Activated CD4-positive, alpha-beta memory T cell treated with anti-CD3 and anti-CD28 coated beads, Interleukin-2, amount 10 ng/mL, durations not matched to agents 7 days and 5 days (primary cell): ENCODE measurements at places on chromosomes 7 and 10. TPM values are rescaled to one million over a fixed set of nuclear protein-coding genes. Genes with fewer than 3 reads are reported as not detected.

DNA sequence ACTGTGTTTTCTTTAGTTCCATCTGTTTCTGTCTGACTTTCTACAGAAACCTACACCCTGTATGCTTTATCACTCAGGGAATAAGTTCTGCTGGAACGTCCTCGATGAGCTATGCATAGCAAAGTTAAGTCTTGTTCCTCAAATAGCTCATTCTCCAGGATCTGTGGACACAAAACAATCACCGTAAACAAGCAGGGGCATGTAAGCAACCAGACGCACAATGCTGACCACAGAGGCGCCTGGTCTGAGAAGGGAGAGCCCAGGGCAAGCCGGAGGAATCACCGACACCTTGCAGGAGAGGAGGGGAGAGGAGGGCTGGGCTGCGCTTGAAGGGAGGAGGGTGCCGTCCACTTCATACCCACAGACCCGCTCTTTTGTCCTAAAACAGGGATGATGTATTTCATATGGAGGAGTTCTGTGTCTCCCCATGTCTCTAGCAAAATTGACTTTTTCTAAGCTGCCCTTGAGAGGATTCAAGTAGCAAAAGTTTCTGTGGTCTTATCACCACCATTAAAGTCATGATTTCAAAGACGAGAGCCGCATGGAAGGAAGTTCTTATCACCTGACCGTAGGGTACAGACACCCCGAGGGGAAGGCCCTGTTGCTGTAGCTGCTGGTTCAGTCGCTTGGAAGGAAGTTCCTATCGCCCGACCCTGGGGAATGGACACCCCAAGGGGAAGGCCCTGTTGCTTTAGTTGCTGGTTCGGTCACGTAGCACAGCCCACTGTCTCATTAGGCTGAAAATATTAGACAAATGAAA lies 14.3 kb downstream of the CALML3 start:
- DNase-seq = no peak
- peaks cover 2% of the 10 kb centered on the region for H3K36me3 ChIP-seq
- H3K4me3 ChIP-seq = no peak overlapping the region
- no peak overlapping the region for H3K27ac ChIP-seq

DNA sequence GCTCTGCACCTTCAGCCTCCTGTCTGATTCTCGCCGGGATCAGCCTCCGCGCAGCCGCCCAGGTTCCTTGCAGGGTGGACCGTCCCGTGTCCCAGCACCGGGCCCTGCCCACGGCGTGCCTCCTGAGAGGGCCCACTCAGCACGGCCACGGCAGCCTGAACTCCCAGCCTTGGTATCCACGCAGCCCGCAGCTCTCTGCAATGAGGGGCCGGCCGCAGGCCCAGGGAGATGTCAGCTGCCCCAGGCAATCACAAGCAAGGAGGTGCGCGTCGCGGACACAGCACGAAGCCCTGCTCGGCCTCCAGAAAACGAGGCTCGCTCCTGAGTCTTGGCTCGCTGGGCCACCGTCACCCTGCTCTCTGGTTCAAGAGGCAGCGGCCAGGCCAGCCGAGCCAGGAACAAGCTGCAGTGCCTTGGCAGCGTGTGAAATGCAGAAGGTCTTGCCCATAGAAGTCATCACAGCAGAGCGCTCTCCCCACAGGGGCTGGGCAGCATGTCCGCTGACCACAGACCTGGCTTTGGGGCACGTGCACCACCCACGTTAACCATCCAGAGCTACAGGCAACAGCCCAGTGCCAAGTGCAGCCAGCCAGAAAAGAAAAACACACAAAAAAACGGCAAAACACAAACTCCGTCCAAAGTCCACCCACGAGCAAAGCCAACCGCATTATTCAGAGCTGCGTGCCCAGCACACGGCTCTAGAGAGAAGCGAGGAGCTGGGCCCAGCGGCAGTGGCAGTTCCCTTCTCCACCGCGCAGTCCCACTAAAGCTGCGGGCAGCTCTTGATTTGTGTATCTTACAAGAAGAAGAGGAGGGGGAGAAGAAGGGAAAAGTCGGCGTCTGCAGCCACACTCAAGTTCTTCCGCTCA lies 13.9 kb downstream of the GPER1 start:
- H3K4me3 ChIP-seq = no peak overlapping the region
- peaks cover 28% of the 10 kb centered on the region for H3K4me1 ChIP-seq
- no peaks in the 10 kb centered on the region for H3K36me3 ChIP-seq
- H3K27me3 ChIP-seq = no peaks in the 10 kb centered on the region
- H3K27ac ChIP-seq = no peak overlapping the region
- no peak for DNase-seq

- H3K4me3 ChIP-seq = no peak overlapping the region
- peaks cover 25% of the 10 kb centered on the region for H3K27me3 ChIP-seq
- H3K4me1 ChIP-seq = peaks cover 6% of the 10 kb centered on the region
- H3K36me3 ChIP-seq = no peaks in the 10 kb centered on the region
- H3K27ac ChIP-seq = no peak overlapping the region
Observed at GRCh38 chr10:63866747-63867140, 345.5 kb downstream of the REEP3 start.

CCDC3 gene
- total RNA-seq = 0.23 TPM

DNA sequence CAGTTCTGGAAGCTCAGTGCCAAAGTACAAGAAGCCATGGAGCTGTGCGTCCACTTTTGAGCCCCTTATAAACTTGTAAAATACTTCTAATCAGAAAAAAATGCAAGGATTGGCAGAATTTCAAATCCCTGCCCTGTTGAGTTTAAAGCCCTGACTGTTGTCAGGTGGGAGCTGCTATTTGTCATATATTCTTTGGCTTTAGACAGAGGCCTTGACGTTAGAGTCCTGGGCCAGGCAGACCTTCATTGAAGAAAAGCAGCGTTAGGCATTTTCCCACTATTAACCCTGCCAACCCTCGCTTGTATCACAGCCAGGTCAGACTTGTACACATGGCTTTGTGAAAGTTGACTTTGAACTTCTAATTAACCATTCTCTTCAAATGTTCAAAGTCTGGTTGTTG lies 155.4 kb downstream of the TWIST1 start:
- no peaks in the 10 kb centered on the region for H3K36me3 ChIP-seq
- H3K27me3 ChIP-seq = no peaks in the 10 kb centered on the region
- H3K4me1 ChIP-seq = no peaks in the 10 kb centered on the region
- no peak overlapping the region for H3K4me3 ChIP-seq

- H3K4me1 ChIP-seq = peaks cover 18% of the 10 kb centered on the region
- H3K27ac ChIP-seq = no peak overlapping the region
- H3K36me3 ChIP-seq = no peaks in the 10 kb centered on the region
Observed at GRCh38 chr10:47288916-47289495, 11.0 kb upstream of the GDF10 start.

NAT16 gene
- not detected for total RNA-seq

SKIDA1 gene
- 0.38 TPM for total RNA-seq

AGFG2 gene
- total RNA-seq = 59.8 TPM

GRCh38 chr7:82605247-82605864 lies 161.8 kb upstream of the CACNA2D1 start:
- H3K27me3 ChIP-seq = no peaks in the 10 kb centered on the region
- no peak overlapping the region for H3K4me3 ChIP-seq
- H3K36me3 ChIP-seq = no peaks in the 10 kb centered on the region
- H3K27ac ChIP-seq = no peak overlapping the region
- no peak for DNase-seq

DNA sequence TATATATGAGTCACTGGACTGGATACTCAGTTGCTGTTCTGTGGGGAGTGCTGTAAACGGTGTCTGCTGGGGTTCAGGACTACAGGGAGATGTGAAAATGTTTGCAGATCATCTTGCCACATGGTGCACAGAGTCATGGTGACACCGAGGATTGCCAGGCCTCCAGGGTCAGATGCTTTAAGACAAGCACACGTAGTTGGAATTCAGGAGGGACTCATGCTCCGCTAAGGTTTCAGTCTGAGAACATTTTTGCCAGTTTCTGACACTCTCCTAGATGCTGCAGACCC lies 211.3 kb downstream of the CXCL12 start:
- H3K4me1 ChIP-seq = no peaks in the 10 kb centered on the region
- H3K27me3 ChIP-seq = no peaks in the 10 kb centered on the region
- no peak for DNase-seq
- H3K27ac ChIP-seq = no peak overlapping the region
- no peaks in the 10 kb centered on the region for H3K36me3 ChIP-seq
